Epithelial cell of alveolus of lung (primary cell): ENCODE measurements at places on chromosomes 7 and 10. TPM values are rescaled to one million over a fixed set of nuclear protein-coding genes. Genes with fewer than 3 reads are reported as not detected.

The CRHR2 gene
- total RNA-seq: not detected in 2 replicates

The EMX2 gene
- not detected in 2 replicates for total RNA-seq

The PALD1 gene
- total RNA-seq: 2.3 and 2.5 TPM in 2 replicates

The HIPK2 gene
- 14.1 and 45.4 TPM in 2 replicates for total RNA-seq
